ENCODE measurements at places on chromosomes 3 and 15.

GRCh38 chr15:82803793-82804574 is 1.9 kb downstream of the FSD2 start:
- no peak for DNase-seq

GRCh38 chr3:31701286-31701685 is 168.6 kb downstream of the STT3B start:
- DNase-seq = no peak

- DNase-seq = peak; percentile 15
Measured at GRCh38 chr15:94070356-94071295, 160.7 kb upstream of the MCTP2 start.

DNA sequence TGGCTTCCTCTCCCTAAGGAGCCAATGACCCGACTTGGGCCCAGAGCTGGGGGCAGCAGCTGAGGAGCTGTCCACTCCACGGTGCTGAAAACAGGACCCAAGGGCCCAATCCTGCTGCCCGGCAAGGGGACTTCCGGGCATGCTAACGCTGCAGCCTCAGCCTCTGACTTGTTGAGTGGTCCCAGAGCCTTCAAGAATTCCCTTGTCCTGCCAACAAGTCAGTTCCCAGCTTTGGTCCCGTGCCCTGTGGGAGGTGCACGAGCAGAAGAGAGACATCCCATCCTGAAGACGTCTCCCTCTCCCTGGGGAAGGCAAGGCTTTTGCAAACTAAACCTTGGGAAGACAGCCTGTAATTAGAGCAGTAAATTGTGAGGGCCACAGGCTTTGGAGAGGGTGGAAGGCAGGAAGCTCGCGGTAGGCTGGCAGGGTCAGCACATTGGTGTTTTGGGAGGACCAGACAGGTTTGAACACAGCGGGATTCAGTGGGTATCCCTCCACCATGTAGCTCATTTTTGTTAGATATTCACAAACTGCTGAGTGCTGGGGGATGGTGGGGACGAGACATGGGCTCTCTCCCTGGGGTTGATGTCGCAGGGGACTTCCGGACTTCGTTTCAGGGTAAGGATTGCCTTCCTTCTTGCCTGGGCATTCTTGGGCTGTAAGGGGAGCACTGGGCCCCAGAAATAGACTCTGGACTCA is 29.8 kb upstream of the PRR23E start:
- DNase-seq = no peak

- DNase-seq = no peak
Measured at GRCh38 chr3:150351398-150351797, 56.7 kb upstream of the TSC22D2 start.

GRCh38 chr15:69861331-69862171 is 236.2 kb downstream of the TLE3 start:
- DNase-seq = no peak

DNA sequence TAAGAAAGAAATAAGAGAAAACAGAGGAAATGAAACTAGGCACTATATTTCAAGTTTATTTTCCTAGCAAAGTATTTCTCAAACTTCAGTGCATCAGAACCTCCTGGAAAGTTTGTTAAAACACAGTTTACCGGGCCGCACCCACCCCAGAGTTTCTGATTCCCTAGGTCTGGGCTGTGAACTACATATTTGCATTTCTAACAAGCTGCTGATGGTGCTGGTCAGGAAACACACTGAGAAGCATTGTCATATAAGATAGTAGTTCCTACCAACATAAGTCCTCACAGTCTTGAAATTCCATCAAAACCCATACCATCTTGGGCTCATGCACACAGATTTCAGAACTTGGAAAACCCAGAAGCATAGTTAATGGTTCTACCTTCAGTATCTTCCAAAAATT is 8.3 kb downstream of the SLC9A9 start:
- no peak for DNase-seq

DNA sequence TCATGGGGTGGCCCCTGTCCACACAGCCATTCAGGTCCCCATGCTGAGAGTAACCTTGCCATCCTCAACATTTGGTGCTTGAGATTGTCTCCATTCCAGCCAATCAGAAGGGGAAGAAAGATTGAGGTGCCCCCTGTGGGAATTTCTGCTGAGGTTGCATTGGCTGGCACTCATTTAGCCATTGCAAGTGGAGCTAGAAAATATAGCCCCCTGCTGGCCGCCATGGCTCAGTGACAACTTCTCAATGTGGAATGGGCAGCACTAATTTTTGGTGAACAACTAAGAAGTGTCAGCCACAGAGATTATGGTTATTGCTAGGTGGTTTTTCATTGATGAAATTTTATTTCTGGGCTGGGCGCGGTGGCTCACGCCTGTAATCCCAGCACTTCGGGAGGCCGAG is 22.0 kb downstream of the COL6A6 start:
- DNase-seq = no peak

GRCh38 chr15:90266485-90266884 is 1.0 kb downstream of the NGRN start:
- DNase-seq = no peak

Data from NCI-H510A (cell line).